ENCODE measurements at places on chromosomes 16 and 17. TPM values are rescaled to one million over a fixed set of nuclear protein-coding genes. Genes with fewer than 3 reads are reported as not detected.

DNA sequence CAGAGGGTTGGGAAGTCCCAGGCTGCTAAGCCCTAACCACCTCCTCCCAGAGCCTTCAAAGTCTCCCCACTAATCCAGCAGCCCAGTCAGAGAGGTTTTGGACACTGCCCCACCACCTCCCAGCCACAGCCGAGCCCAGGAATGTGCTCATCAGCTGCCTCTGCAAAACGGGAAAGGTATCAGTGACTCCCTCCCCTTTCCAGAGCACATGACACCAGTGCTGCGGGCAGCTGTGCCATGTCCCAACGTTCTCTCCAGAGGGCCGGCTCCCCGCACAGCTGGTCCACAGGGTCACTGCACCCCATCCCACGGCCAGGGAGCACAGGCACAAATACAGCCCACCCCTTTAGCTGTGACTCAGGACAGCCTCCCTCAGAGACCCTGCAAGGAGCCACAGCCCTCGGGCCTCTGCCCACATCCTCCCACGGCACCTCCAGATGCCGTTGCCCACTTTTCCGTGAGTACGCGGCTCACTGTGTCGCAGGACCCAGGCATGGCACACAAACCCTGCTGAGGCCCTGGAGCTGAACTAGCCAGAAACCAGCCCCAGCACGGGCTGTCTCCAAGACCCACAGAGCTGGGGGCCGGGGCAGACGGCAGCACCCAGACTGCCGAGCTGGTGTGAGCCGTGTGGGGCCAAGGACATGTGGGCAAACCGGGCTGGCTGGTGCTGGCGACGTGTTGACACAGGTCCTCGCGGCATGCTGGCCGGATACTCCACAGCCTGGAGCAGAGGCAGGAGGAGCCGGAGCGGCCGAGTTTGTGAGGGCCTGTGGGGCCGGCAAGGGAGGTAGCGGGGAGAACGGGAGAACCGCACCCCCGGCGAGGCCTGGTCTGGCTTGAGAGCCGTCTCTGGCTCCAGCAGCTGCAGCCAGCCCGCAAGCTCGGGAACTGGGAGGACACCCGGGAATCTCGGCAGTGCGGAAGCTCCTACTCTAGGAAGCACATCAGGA lies 6.3 kb upstream of the PPP1R27 start:
- peak; percentile 75 for DNase-seq

OTOP3 gene
- total RNA-seq = not detected

PRDM7 gene
- total RNA-seq = not detected

ZNF629 gene
- total RNA-seq = 5.3 TPM

DNA sequence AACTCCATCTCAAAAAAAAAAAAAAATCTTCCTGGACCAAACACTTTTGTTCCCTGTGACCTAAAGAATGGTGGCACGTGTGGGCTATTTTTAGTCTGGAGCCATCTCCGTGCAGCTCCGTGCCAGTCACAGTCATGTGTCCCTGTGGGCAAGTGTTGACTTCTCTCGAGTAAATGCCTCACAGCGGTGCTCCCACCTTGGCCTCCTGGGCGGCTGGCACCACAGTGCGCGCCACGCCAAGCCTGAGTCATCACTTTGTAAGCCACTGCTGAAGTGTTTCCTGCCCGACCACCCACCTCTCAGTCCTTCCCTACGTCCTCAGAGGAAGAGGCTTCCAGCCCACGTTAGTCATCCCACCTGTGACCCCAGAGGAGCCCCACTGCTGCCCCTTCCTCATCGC lies 10.9 kb upstream of the HEXD start:
- DNase-seq = peak; percentile 48

EVI2A gene
- total RNA-seq = 1.7 TPM

VTN gene
- total RNA-seq = 0.24 TPM

TPSG1 gene
- not detected for total RNA-seq

POLR2C gene
- total RNA-seq = 49.1 TPM

NXPH3 gene
- 0.68 TPM for total RNA-seq

DNA sequence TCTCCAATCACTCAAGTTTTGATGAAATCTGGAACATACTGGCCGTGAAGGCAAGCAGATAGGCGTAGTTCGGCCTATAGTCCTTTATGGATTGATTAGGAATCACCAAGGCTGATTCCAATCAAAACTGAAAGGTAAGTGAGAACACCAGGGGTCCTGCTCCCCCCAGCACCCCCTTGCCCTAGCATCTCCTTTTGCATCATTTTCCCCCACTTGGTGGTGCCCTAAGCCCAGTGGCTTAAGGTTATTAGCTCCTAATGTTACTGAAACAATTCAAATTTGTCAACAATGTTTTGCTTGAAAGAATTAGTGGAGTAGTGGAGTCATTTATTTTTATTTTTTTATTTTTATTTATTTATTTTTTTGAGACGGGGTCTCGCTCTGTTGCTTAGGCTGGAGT lies 4.9 kb downstream of the SLFN14 start:
- no peak for DNase-seq

DNA sequence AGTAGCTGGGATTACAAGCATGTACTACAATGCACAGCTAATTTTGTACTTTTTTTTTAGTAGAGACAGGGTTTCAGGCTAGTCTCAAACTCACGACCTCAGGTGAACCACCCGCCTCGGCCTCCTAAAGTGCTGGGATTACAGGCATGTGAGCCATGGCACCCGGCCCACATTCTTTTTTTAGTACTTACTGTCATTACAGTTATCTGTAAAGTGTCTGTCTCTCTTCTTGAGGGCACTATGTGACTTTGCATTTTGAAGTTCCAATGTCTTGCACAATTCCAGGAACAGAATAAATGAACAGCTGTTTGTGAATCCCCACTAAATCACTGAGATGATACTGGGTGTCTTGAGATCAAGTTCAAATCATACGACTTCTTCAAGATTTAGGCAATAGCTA lies 1540.3 kb downstream of the CDH11 start:
- no peak for DNase-seq

CLDN6 gene
- total RNA-seq = not detected

GRCh38 chr17:1372618-1373017 lies 27.4 kb downstream of the YWHAE start:
- no peak for DNase-seq

GRCh38 chr16:28616636-28617035 lies 6.8 kb upstream of the SULT1A1 start:
- DNase-seq = no peak

NAA60 gene
- 18.3 TPM for total RNA-seq

GRCh38 chr17:54967621-54968261 lies 713 bp downstream of the COX11 start:
- DNase-seq = no peak

GRCh38 chr17:83055911-83056582 lies 23.4 kb upstream of the METRNL start:
- no peak for DNase-seq

FXR2 gene
- total RNA-seq = 120 TPM

DNA sequence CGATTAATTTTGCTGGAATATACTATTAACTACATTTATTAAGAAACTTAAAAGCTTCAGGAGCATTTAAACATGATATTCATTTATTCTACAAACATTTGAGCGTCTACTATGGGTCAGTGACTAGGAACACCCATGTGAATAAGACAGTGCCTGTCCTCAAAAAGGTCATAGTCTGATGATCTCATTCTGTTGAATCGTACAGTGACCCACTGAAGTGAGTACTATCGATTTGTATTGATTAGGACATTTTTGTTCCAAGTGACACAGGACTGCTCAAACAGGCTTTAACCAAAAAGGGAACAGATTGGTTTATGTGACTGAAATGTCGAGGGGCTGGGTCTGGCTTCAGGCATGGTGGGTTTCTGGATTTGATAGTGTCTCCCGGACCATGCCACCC lies 68.6 kb downstream of the WSB1 start:
- DNase-seq = no peak

DNA sequence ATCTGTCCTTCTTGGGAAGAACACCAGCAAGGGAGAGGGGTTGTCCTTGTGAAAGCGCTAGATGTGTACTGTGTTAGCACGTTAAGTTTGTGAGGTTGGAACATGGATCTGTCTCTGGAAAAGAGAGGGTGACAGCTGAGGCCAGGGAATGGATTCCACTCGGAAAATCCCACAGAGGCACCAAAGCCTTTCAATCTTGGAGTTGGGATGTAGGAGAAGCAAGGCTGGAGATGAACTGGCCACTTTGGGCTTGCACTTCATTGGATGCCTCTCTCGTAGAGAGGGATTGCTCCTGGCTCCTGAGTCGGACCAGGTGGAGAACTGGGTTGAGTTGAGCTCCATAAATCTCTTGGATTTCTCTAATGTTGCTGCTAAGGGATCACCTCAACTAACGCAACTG lies 67.2 kb downstream of the CCDC182 start:
- DNase-seq = no peak

RDM1 gene
- not detected for total RNA-seq

GRCh38 chr17:1478418-1478817 lies 14.1 kb downstream of the MYO1C start:
- no peak for DNase-seq

DNA sequence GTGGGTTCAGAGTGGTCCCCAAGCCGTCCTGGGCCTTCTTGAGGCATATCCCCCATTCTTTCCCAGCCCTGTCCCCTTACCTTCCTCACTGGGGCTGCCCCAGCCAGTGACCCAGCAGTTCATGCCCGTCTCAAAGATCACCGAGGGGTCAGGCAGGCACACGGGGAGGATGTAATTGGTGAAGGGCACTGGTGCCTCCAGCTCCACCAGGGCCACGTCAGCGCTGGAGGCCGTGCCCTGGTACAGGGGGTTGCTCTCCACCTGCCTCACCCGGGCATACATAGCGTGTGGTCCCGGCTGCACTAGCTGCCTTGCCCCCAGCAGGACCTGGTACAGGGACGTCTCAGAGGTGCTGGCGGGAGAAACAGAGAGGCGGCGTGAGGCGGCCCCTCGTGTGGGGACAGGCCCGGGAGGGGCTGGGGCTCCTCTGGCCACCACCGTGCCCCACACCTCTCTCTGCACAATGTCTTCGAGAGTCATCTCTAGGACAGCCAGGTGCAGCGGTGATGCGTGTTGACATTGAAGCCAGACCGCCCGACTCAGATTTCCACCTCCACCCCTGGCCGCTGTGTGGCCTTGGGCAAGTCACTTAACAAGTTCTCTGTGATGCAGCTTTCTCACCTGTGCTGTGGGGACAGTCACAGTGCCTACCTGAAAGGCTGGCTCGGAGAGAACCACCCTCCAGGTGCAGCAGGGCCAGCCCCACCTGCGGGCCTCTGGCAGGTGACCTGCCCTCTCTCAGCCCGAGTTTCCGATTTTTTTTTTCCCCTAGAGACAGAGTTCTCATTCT lies 5.8 kb downstream of the PRSS27 start:
- no peak for DNase-seq

- no peak for DNase-seq
Observed at GRCh38 chr17:31621566-31621965, 230.1 kb downstream of the RAB11FIP4 start.

KRT39 gene
- total RNA-seq = not detected

GRCh38 chr16:73347500-73348375 lies 299.8 kb upstream of the ZFHX3 start:
- DNase-seq = no peak

RND2 gene
- total RNA-seq = 0.04 TPM

GNG13 gene
- total RNA-seq = not detected

- DNase-seq = peak; percentile 30
Observed at GRCh38 chr16:35344012-35344762, 1884.8 kb downstream of the TP53TG3F start.
